ENCODE measurements at places on chromosomes 4 and X. TPM values are rescaled to one million over a fixed set of nuclear protein-coding genes. Genes with fewer than 3 reads are reported as not detected.
A peak's percentile ranks its signal among the peaks of the same experiment; 100 is the strongest.

DNA sequence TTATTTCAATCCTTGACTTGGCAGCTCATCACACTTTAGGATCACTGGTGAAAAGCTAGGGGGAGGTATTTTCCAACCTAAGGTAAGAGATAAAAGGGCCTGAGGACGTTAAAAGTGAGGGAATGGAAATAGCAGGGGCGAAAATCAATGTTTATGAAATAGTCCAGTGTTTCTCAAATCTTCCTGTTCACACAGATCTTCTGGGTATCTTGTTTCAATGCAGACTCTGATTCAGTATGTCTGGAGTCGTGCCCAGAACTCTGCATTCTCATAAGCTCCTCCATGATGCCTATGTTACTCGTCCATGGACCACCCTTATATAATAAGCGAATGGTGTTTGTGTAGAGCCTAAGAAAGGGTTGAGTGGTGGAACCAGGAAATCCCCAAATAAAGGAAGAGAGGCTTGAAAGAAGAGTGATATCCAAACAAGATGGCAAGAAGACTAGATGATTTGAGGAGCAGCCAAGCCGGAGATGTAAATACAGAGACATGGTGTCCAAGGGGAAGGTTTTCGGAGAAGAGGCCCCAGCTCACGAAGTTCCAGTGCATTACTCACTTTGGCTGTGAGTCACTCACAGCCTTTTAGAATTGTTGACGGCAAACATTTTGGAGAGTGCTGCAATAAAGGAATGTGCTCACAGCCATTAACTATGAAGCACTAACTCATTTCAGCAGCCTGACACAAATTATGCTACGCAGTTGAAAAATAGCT is 215.6 kb upstream of the PPARGC1A start:
- no peaks in the 10 kb centered on the region for H3K36me3 ChIP-seq
- H3K4me1 ChIP-seq = peaks cover 16% of the 10 kb centered on the region
- H3K27me3 ChIP-seq = no peaks in the 10 kb centered on the region
- H3K27ac ChIP-seq = no peak overlapping the region
- no peak for DNase-seq
- H3K4me3 ChIP-seq = no peak overlapping the region

GRCh38 chr4:53694666-53695065 is 103.4 kb upstream of the LNX1 start:
- H3K36me3 ChIP-seq = no peaks in the 10 kb centered on the region
- H3K4me3 ChIP-seq = no peak overlapping the region
- H3K27ac ChIP-seq = no peak overlapping the region
- DNase-seq = no peak

- peaks cover 2% of the 10 kb centered on the region for H3K36me3 ChIP-seq
- H3K4me3 ChIP-seq = no peak overlapping the region
- no peak overlapping the region for H3K27ac ChIP-seq
Observed at GRCh38 chrX:104195489-104196084, 29.3 kb downstream of the FAM199X start.

DNA sequence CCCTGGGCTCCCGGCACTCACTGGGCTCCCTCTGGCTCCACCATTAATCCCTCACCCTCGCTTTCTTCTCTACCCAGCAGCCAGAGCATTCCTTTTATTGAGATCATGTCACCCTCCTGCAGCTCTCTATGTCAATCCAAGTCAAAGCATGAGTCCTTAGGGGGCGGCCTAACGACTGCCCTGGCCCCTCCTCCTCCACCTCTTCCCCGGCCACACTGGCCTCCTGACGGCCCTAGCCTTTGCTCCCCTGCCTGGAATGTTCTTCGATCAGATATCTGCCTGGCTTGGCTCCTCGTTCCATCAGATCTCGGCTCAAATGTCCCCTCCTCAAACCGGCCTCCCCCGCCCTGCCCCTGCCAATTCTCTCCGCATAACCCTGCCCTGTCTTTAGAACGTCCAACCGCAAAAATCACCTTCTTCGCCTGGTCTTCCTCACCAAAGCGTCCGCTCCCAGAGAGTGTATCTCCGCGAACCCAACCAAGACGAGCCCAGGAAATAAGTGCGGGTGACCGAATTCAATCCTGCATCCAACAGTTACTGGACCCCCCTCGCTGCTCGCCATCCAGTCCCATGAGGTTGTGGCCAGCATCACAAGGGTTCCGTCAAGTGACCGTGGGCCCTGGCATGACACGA is 722 bp upstream of the PNCK start:
- H3K27ac ChIP-seq = no peak overlapping the region
- H3K36me3 ChIP-seq = peaks cover 2% of the 10 kb centered on the region

DNA sequence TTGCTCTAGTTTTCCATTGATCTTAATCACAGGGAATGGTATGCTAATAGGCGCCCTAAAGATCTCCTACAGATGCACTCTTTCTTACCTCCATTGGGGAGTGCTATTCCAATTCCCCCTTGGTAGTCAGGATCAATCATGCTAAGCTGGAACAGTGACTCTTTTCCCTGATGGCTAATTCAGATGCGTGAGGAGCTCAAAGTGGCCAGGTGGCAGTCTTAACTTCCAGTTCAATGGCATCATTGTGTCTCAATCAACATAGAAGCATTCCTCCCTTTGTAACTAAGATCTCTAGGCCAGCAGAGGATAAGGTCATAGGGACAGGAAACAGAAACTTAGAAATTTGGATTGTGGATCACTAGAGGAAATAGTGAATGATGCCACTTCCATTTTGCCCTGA is 216.8 kb downstream of the GRID2 start:
- H3K27ac ChIP-seq = no peak overlapping the region
- no peaks in the 10 kb centered on the region for H3K27me3 ChIP-seq
- H3K4me3 ChIP-seq = no peak overlapping the region
- no peak for DNase-seq
- peaks cover 8% of the 10 kb centered on the region for H3K4me1 ChIP-seq
- no peaks in the 10 kb centered on the region for H3K36me3 ChIP-seq

DNA sequence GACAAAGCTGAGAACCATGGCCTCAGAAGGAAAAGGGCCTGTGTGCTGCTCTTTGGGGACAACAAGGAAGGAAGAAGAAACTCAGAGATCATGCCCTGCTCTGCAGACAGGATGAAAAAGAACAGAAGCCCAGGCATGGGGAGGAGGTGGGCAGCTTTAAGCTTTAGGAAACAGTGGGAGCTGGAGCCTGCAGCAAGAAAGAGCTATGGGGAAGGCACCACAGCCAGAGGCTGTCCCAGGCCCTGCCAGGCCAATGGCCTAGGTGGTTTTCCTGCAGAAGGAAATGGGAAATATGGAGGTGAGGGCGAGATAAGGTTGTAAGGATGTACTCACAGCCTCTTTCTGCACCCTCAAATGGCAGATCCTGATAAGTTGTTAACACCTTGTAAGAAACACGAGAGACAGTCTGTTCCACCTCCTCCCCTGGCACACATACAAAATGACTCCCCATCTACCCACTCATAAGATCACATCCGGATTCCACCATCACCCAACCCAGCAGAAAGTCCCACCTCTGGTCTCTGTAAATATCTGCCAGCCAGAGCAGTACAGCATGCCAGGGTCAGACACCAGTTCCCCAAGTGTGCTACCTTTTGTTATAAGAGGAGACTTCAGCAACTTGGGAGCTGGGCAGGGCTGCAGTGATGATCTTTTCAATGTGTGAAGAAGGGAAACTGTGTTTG is 105.2 kb downstream of the RTL5 start:
- no peak for DNase-seq
- H3K36me3 ChIP-seq = peaks cover 4% of the 10 kb centered on the region
- H3K4me3 ChIP-seq = no peak overlapping the region
- peaks cover 25% of the 10 kb centered on the region for H3K4me1 ChIP-seq
- H3K27me3 ChIP-seq = no peaks in the 10 kb centered on the region
- H3K27ac ChIP-seq = peak overlapping the region; percentile 44

GRCh38 chrX:2425286-2426071 is 75.3 kb downstream of the DHRSX start:
- H3K4me3 ChIP-seq = no peak overlapping the region
- no peak for DNase-seq
- no peaks in the 10 kb centered on the region for H3K27me3 ChIP-seq
- no peak overlapping the region for H3K27ac ChIP-seq

- no peak overlapping the region for H3K4me3 ChIP-seq
- peaks cover 36% of the 10 kb centered on the region for H3K36me3 ChIP-seq
- no peak for DNase-seq
- H3K27ac ChIP-seq = no peak overlapping the region
Observed at GRCh38 chrX:136822337-136823095, 41.8 kb upstream of the ARHGEF6 start.

- no peak for DNase-seq
- no peak overlapping the region for H3K4me3 ChIP-seq
- no peaks in the 10 kb centered on the region for H3K36me3 ChIP-seq
- no peak overlapping the region for H3K27ac ChIP-seq
- peaks cover 5% of the 10 kb centered on the region for H3K27me3 ChIP-seq
Observed at GRCh38 chr4:75036046-75036830, 103.3 kb downstream of the PARM1 start.

- peak; percentile 67 for DNase-seq
- no peaks in the 10 kb centered on the region for H3K27me3 ChIP-seq
- H3K36me3 ChIP-seq = peaks cover 19% of the 10 kb centered on the region
- peaks cover 85% of the 10 kb centered on the region for H3K4me1 ChIP-seq
- H3K27ac ChIP-seq = peak overlapping the region; percentile 30
Observed at GRCh38 chr4:183919141-183919540, 14.0 kb downstream of the STOX2 start.

GRCh38 chr4:15042529-15043167 is 40.4 kb downstream of the CPEB2 start:
- H3K27me3 ChIP-seq = no peaks in the 10 kb centered on the region
- H3K36me3 ChIP-seq = peaks cover 1% of the 10 kb centered on the region
- DNase-seq = no peak

DNA sequence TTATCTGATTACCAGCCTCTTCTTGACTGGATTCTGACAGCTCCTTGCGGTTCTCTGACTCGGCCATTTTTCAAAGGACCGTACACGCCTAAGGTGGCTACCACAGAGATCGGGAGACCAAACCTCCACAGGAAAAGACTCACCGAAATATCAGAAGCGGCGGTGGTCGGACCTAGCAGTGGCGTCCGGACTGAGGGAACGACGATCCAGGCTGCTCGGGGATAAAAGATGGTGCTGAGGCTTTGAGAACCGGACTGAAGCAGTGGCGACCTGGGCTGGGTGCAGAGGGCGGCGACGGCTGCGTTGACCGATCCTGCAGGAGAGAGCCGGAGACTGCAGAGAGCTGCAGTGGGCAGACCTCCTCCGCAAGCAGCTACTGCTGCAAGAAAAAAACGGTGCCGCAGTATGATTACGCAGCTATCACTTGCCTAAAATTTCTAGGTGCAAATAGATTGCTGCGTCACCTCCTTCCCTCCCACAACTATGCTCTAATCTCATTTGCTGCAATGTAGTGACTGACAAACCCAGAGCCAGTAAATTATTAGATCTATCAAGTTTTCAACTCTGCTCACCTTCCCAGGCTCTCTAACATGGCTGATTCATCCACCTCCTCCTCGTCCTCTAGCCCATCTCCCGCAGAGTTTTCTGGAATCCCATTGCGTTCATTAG is at the start of gene NAP1L2:
TSS of gene NAP1L2 (minus strand) at position 426 of the 669 bp plus-strand sequence. CDS start at position 67, 359 bp downstream.
- H3K4me1 ChIP-seq = peaks cover 3% of the 10 kb centered on the region
- no peaks in the 10 kb centered on the region for H3K36me3 ChIP-seq
- DNase-seq = no peak
- no peak within 1 kb of the TSS for H3K27ac ChIP-seq
- H3K27me3 ChIP-seq = peaks cover 39% of the 10 kb centered on the region

- no peak overlapping the region for H3K27ac ChIP-seq
- no peaks in the 10 kb centered on the region for H3K27me3 ChIP-seq
- no peak for DNase-seq
- peaks cover 14% of the 10 kb centered on the region for H3K4me1 ChIP-seq
- peak overlapping the region; percentile 25 for H3K4me3 ChIP-seq
- H3K36me3 ChIP-seq = peaks cover 33% of the 10 kb centered on the region
Observed at GRCh38 chr4:173288296-173288695, 45.9 kb downstream of the HMGB2 start.

- H3K4me3 ChIP-seq = no peak overlapping the region
- H3K36me3 ChIP-seq = no peaks in the 10 kb centered on the region
- H3K27me3 ChIP-seq = no peaks in the 10 kb centered on the region
- no peak overlapping the region for H3K27ac ChIP-seq
- H3K4me1 ChIP-seq = no peaks in the 10 kb centered on the region
- DNase-seq = no peak
Observed at GRCh38 chr4:136829280-136829679, 703.0 kb downstream of the PCDH18 start.

- H3K4me1 ChIP-seq = peaks cover 24% of the 10 kb centered on the region
- no peak overlapping the region for H3K27ac ChIP-seq
- no peak overlapping the region for H3K4me3 ChIP-seq
- no peaks in the 10 kb centered on the region for H3K27me3 ChIP-seq
- DNase-seq = no peak
Observed at GRCh38 chr4:26139310-26139924, 181.4 kb upstream of the RBPJ start.

DNA sequence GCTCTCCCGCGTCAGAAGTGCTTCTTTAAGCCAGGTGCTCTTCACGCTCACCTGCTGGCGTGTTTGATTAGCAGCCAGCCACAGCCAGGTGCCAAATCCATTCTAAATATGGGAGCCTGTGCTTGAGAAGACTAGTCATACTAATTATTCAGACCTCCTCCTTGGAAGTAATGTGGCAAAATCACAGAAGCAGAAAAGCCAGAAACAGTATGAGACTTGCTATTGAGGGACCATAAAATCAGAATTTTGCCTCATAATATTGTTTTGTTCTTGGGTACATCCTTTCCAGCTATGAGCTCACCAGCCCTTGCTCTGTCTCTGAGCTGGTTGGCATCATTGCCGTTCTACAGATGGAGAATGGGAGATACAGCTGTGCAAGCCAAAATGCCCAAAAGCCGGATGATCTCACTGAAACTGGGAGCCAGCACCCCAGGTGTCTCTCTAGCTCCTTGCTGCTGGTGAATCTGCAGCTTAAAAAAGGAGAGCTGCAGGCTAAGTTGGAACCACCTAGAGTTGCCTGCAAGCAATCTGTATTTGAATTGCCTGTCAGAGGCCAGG is 205.4 kb downstream of the SHROOM3 start:
- peak overlapping the region; percentile 36 for H3K27ac ChIP-seq
- H3K27me3 ChIP-seq = no peaks in the 10 kb centered on the region
- H3K36me3 ChIP-seq = peaks cover 2% of the 10 kb centered on the region
- H3K4me3 ChIP-seq = no peak overlapping the region
- H3K4me1 ChIP-seq = peaks cover 2% of the 10 kb centered on the region
- DNase-seq = no peak

The PLP2 gene
- total RNA-seq = 37.5 TPM

The MAOA gene
- total RNA-seq = 1.1 TPM

The SUPT20HL2 gene
- total RNA-seq = not detected

The IL2 gene
- total RNA-seq = not detected

The NXT2 gene
- 10.3 TPM for total RNA-seq

The PRKG2 gene
- total RNA-seq = 0.90 TPM

The SCML2 gene
- total RNA-seq = 8.2 TPM

The SLC34A2 gene
- 0.34 TPM for total RNA-seq

The POU3F4 gene
- not detected for total RNA-seq

The CTSO gene
- 7.6 TPM for total RNA-seq
